Activated naive CD8-positive, alpha-beta T cell treated with anti-CD3 and anti-CD28 coated beads for 36 hours (primary cell): ENCODE measurements at places on chromosomes 13 and 19. TPM values are rescaled to one million over a fixed set of nuclear protein-coding genes. Genes with fewer than 3 reads are reported as not detected.

DNA sequence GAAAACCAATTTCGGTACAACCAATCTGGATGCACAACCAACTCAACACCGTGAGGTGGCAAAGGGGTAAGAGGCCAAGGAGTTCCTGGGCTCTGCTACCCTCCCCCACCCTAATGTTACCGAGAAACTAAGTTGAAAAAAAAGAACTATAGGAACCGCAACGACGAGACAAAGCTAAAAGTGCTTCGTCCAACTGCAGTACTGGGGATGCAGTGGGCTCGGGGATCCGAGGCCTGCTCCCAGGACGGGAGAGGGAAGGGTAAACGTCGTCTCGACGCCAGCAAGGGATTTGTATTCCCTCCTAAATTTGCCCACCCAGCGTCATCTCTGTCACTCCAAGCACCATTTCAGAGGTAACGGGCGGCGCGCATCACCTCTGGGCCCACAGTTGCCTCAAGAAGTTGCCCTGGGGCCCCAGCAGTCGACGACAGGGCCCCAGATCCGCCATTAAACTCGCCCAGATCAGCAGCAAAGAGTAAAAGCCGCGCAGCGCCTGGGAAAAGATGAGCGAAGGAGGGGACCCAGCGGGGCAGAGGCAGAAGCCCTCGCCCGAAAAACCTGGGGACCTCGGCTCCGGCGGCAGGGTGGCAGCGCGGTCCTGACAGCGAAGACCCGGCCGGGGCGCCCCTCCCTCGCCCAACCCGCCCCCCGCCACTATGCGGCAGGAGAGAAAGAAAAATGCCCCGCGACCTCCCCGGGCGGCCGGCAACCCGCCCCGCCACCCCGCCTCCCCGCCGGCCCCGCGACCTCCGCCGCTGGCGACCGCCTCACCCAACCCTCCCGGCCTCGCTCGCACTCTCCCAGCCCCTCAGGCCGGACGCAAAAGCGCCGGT lies 752 bp downstream of the ZMYM5 start:
- peak; percentile 46 for DNase-seq

DNA sequence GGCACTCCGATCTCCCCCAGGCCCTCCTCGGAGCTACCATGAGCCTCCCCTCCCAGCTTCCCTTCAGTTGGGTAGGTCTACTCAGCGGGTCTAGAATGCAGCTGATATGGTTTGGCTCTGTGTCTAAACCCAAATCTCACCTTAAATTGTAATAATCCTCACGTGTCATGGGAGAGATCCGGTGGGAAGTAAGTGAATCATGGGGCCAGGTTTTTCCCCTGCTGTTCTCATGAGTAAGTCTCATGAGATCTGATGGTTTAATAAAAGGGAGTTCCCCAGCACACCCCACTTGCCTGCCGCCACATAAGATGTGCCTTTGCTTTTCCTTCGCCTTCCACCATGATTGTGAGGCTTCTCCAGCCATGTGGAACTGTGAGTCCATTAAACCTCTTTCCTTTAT lies 14.5 kb upstream of the DOCK9 start:
- no peak for DNase-seq

GRCh38 chr19:19115954-19116353 lies 22.3 kb downstream of the TMEM161A start:
- peak; percentile 42 for DNase-seq

DNA sequence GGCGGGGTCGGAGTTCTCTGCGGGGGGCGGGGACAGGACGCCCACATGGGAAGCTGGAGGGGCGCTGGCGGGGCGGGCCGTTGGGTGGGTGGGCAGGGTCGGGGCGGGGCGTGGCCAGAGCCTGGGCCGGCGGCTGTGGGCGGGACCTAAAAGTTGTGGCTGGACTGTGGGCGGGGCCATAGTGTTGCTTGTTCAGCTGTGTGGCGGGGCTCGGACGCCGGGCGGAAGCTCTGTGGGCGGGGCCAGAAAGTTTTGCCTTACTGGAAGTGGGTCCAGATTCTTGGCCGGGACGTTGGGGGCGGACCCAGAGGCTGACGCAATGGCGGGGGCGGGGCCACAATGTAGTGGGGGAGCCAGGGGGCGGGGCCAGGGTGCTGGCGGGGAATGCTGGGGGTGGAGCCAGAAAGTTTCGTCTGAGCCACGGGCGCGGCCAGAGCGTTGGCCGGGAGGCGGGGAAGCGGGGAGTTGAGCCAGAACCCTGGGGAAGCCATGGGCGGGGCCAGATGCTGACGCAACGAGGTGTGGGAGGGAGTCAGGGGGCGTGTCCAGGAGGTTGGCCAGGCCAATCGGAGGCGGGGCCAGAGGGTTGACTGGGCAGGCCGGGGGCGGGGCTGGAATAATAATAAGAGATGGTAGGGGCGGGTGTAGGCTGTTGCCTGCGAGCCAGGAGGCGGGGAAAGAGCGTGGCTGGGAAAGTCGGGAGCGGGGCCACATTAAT lies 527 bp downstream of the CCDC9 start:
- DNase-seq = peak; percentile 100

GRCh38 chr19:48933382-48933932 lies at the start of gene DHDH:
Gene DHDH (plus strand): TSS chr19:48933699. CDS start chr19:48933722, 23 bp downstream.
- peak; percentile 85 for DNase-seq

GRCh38 chr19:35115177-35115951 lies at the start of gene FXYD3:
Gene FXYD3 (plus strand): TSS chr19:35115823. CDS start chr19:35119377, 3,554 bp downstream.
- no peak for DNase-seq

DNA sequence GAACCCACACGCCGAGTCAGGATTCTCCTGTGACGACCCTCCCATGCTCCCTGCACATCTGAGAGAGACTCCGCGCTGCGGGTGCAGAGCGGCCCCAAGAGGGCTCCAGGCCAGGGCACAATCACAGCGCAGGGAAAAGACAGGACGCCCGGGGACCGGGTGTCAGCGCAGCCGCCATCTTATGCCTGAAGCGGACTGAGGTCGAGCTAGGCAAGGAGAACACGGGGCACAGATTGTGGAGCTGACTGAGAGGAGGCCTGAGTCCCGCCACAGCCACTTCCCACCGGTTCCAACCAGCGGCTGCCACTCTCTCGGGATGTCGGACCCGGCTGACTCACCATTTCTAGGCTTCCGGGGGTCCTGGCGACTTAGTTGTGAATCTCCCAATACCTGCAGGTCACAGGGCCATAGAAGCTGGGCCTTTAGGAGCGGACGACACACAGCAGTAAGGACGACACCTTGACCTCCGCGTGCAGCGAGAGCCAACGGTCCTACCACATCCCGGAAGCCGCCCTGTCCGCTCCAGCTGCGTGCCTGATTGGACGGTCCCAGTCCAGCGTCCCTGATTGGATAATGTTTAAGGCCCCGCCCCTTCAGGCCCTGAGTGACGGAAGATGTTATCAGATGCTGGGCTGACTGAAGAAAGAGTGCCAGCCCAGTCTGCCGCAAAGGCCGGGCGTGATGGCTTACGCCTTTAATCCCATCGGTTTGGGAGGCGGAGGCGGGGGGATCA lies at the start of gene ZNF728:
Gene ZNF728 (minus strand): TSS at position 487 of the 733 bp plus-strand sequence. CDS start 146 bp downstream, at position 341.
- no peak for DNase-seq

DNA sequence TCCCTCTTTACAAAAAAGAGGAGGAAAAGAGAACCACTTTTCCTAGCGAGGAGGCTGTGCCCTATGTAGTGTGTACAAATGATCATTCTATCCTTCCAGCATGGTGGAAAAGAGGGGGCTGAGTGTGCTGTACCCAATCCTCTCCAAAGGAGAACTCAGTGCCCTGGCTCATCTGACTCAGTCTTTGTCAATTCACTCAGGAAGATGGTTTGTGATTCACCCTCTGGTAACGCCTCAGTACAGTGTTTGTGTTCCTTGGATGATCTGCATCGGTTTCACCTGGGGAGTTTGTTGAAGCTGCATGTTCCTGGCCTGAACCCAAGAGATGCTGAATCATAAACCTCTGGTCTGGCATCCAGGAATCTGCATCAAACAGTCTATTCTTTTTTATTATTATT lies 18.3 kb upstream of the ENOX1 start:
- DNase-seq = no peak

ANKLE1 gene
- total RNA-seq = 23.2 TPM

AMER2 gene
- total RNA-seq = not detected

SIGLEC11 gene
- total RNA-seq = not detected

TDRD12 gene
- total RNA-seq = 0.06 TPM

DAND5 gene
- not detected for total RNA-seq

CYP4F22 gene
- total RNA-seq = 1.3 TPM

ADPRHL1 gene
- 0.56 TPM for total RNA-seq
